Activated CD8-positive, alpha-beta memory T cell treated with anti-CD3 and anti-CD28 coated beads, Interleukin-2, amount 10 ng/mL, durations not matched to agents 7 days and 5 days (primary cell): ENCODE measurements at places on chromosomes 13 and 19. TPM values are rescaled to one million over a fixed set of nuclear protein-coding genes. Genes with fewer than 3 reads are reported as not detected.

DNA sequence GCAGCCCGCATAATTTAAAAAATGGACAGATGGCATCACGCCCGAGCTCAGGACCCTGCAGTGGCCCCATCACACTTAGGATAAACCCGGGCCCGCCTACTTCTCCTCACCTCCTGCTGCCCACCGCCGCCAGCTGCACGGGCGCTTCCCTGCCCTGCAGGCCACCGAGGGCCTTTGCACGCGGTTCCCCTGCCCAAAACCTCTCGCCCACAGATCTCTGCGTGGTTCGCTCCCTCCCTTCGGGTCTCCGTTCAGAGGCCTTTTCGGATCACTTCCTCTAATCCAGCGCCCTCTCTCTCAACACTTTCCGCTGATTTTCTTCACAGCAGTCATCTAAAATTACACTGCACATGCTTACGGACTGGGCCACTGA lies 1.8 kb downstream of the SHISA7 start:
- DNase-seq, result no peak

- DNase-seq, result no peak
Observed at GRCh38 chr19:40726279-40726678, 9.4 kb downstream of the ITPKC start.

Gene ILF3
- total RNA-seq, result 418 TPM

Gene RASAL3
- 172 TPM for total RNA-seq

- no peak for DNase-seq
Observed at GRCh38 chr13:83065108-83065507, 817.2 kb downstream of the SLITRK1 start.

Gene NLRP5
- total RNA-seq, result not detected

DNA sequence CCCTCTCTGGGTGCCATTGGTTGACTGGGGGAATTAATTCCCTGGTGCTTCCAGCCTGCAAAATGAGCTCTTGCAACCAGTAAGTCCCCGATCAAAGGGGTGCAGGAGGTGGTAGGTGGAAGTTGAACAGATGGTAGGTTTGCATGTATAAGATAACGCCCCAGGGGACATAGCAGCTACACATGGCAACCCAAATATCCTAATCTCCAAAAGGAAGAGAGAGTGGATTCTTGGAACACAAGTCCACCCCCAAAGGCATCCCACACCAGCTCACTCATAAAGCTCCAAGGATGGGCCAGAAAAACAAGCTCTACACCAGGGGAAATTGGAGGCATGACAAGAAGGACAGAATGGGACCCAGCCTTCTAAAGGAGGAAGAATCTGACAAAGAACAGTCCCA lies 4.8 kb downstream of the CD209 start:
- no peak for DNase-seq

GRCh38 chr19:29967623-29968022 lies 25.6 kb downstream of the URI1 start:
- DNase-seq, result no peak

DNA sequence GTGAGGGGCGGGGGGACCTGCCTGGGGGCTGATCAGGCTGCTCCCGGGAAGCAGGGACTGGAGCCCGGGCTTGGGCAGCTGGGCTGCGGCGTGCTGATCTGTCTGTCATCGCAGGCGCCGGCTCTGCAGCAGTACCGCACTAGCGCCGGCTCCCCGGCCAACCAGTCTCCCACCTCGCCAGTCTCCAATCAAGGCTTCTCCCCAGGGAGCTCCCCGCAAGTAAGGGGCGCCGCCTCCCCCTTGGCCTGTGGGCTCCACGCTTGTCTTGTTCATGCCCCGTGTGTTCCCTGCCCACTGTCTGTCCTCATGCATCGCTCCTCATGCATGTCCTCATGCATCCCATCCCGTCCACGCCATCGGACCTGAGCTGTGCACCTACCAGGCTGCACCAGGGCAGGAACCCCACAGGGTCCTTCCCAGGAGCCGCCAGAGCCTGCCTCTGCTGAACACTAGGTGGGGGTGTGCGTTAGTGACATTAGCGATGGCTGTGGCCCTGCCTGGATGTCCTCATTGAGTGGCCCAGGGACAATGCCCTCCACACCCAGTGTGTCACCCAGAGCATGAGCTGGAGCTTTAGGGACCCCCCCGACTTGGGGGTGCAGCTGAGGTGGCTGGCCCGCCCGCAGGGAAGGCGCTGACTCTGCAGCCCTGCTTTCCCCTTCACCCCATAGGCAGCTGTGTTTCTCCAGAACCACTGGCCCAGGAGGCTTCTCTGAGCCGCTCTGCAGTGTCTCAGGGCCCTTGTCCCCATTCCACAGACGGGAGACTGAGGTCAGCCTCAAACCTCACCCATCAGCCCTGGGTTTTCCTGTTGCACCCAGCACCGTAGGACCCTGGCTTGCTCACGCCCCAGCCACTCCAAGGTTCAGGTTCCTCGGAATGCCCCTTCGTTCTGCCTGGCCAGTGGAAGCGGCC lies 19.5 kb downstream of the COMP start:
- DNase-seq, result no peak
